Spleen (tissue), 13 donors: ENCODE measurements at places on chromosomes 6 and 20. TPM values are rescaled to one million over a fixed set of nuclear protein-coding genes. Genes with fewer than 3 reads are reported as not detected.

DNA sequence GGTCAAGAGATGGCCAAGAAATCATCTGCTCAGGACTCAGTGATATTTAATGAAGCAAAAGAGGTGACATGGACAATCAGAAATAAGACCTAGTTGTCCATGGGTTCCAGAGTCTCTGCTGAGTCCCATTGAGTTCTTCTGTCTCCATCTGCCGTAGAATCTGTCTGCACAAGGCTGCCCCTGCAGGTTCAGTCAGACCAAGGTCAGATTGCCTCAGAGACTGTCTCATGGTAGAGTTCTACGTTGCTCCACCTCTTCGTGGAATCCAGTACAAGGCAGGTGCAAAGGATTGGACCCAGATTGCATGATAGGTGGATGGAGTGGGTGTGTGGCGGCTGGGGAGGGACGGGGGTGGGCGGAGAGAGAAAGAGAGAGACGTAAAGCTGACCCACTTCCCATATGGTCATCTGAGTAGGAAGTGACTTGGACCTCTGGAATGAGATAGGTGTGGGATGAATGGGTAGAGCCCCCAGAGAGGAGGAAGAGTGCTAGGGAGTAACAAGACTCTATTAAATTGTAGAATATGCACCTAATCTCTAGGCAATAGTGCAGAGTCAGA lies 75.3 kb downstream of the SOBP start:
- no peak overlapping the region for H3K4me3 ChIP-seq
- no peaks in the 10 kb centered on the region for H3K27me3 ChIP-seq
- DNase-seq: no peak
- H3K36me3 ChIP-seq: no peaks in the 10 kb centered on the region

DNA sequence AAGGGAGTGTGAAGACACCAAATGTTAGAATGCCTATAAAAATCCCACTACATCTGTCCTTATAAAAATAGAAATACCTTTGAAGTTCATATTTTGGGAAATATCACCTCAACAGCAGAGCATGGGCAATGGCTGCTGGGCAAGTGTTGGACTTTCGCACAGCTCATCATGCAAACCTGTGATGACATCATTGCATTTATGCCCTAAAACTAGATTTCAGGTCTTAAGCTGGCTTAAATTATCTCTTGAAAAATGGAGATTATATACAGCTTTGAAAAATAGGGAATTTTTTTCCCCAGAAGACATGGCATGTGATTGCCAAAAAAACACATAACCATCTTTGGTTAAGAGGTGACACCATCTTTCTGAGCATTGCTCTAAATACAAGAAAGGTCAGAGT lies 197.8 kb downstream of the UST start:
- H3K4me3 ChIP-seq: no peak overlapping the region
- peaks cover 11% of the 10 kb centered on the region for H3K36me3 ChIP-seq
- H3K4me1 ChIP-seq: peaks cover 9% of the 10 kb centered on the region
- H3K27ac ChIP-seq: no peak overlapping the region
- DNase-seq: no peak

DNA sequence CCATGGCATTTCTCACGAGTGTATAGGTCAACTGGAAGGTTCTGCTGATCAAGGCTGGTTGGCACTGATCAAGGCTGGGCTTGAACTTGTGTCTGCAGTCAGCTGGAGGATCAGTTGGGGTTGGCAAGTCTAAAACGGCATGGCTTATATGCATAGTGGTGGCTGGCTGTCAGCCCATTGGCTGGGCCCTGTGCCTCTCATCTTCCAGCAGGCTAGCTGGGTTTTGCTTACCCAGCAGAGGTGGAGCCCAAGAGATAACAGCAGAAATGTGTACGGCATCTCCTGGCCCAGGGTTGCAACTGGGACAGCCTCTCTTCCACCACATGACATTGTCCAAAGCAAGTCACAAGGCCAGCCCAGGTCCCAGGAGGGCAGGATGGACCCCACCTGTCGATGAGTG lies 158.2 kb downstream of the BMP7 start:
- H3K4me1 ChIP-seq: no peaks in the 10 kb centered on the region
- no peaks in the 10 kb centered on the region for H3K36me3 ChIP-seq
- no peak overlapping the region for H3K27ac ChIP-seq
- no peaks in the 10 kb centered on the region for H3K27me3 ChIP-seq
- H3K4me3 ChIP-seq: no peak overlapping the region

GRCh38 chr20:37973059-37973910 lies 60.0 kb downstream of the TTI1 start:
- no peak for DNase-seq
- no peaks in the 10 kb centered on the region for H3K36me3 ChIP-seq
- peaks cover 11% of the 10 kb centered on the region for H3K4me1 ChIP-seq
- H3K27ac ChIP-seq: no peak overlapping the region
- no peak overlapping the region for H3K4me3 ChIP-seq

DNA sequence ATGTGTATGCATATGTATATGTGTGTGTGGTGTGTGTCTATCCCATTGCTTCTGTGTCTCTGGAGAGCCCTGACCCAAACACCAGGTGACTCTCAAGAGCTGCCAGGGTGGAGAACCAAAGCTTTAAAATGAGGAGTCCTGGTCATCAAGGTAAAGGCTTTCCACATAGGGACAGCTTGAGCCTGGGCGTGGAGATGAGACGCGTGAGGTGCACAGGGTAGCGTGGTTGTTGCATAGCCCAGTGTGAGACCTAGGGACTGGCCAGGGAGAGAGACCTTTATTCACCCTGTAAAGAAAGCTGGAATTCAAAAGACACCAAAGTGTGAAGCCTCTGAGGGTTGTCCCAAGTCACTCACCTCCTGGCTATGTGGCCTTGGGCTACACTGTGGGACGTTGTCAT lies 149.1 kb downstream of the SYCP2 start:
- H3K27me3 ChIP-seq: no peaks in the 10 kb centered on the region
- no peak overlapping the region for H3K27ac ChIP-seq
- no peak for DNase-seq
- H3K4me3 ChIP-seq: no peak overlapping the region
- no peaks in the 10 kb centered on the region for H3K36me3 ChIP-seq
- no peaks in the 10 kb centered on the region for H3K4me1 ChIP-seq

Gene PTCRA
- total RNA-seq: 6.8 TPM

Gene LRRN4
- not detected for total RNA-seq

Gene TRIM27
- 92.0 TPM for total RNA-seq
